ENCODE measurements at places on chromosomes 3 and 15.

GRCh38 chr15:93965304-93965908 is 266.0 kb upstream of the MCTP2 start:
- DNase-seq: no peak

GRCh38 chr3:23885210-23885609 is 31.6 kb downstream of the NKIRAS1 start:
- no peak for DNase-seq

DNA sequence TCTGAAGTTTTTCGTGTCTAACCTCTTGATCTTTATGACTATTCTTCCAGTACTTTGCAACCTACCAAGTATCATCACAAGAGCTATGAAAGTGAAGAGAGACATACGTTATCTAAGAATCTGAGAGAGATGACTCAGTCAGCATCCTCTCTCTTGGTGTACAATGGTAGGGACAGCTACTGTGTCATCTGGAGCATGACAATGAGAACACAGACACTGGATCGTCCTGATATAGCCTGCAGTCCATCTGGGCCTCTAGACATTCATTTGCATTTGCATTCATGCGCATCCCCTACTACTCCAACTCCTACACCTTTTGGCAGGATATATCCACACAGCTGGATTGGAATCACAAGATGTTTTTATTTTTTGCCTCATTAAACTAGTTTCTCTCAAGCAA is 115.2 kb downstream of the PEX5L start:
- DNase-seq: no peak

GRCh38 chr15:72887376-72887775 is 103.8 kb upstream of the ADPGK start:
- no peak for DNase-seq

- DNase-seq: no peak
Measured at GRCh38 chr3:122316368-122316767, 8.7 kb upstream of the CSTA start.

- DNase-seq: no peak
Measured at GRCh38 chr15:90189781-90190467, 11.2 kb upstream of the SEMA4B start.

GRCh38 chr15:99399061-99399460 is 147.8 kb downstream of the LRRC28 start:
- DNase-seq: no peak

DNA sequence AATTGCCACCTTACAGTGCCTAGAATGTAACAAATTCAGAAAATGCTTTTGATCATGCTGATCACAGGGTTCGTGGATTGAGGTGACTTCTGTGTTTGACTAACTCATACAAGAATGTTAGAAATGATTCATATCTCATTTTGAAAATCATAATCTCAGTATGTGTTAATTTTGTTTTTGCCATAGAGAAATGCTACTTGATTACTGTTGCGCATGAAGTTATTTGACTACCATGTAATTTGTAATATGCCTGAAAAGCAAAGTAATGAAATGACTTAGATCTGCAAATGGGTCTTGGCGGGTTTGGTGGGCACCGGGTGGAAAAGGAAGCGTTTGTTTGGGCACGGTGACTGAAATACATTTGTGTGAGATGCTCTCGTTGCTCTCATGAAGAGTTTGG is 173.6 kb upstream of the BHLHE40 start:
- DNase-seq: no peak
